ENCODE measurements at places on chromosomes 16 and 17. TPM values are rescaled to one million over a fixed set of nuclear protein-coding genes. Genes with fewer than 3 reads are reported as not detected.

DNA sequence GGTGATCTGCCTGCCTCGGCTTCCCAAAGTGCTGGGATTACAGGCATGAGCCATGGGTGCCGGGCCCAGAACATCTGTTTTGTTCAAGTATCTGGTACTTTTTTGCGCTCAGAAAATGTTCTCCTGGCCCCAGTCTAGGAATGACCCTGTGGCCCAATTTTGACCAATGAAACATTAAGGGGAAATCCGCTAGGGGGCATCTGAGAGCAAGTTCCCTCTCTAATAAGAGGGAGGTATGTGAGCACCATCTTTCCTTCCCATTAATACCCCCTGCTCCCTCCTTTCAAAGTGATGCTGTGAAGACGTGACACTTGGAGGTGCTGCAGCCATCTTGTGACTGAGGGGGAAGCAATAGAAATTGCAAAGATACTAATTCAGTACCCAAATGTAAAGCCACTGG, 16.5 kb upstream of the CLEC3A start:
- DNase-seq, result no peak

Gene ZNF267
- 10.0 TPM for total RNA-seq

- peak; percentile 23 for DNase-seq
Measured at GRCh38 chr17:32546031-32546444, 59.2 kb downstream of the CDK5R1 start.

- peak; percentile 65 for DNase-seq
Measured at GRCh38 chr17:79255926-79256585, 181.4 kb downstream of the ENGASE start.

GRCh38 chr17:73770115-73770848, 126.0 kb upstream of the SDK2 start:
- DNase-seq, result peak; percentile 83

DNA sequence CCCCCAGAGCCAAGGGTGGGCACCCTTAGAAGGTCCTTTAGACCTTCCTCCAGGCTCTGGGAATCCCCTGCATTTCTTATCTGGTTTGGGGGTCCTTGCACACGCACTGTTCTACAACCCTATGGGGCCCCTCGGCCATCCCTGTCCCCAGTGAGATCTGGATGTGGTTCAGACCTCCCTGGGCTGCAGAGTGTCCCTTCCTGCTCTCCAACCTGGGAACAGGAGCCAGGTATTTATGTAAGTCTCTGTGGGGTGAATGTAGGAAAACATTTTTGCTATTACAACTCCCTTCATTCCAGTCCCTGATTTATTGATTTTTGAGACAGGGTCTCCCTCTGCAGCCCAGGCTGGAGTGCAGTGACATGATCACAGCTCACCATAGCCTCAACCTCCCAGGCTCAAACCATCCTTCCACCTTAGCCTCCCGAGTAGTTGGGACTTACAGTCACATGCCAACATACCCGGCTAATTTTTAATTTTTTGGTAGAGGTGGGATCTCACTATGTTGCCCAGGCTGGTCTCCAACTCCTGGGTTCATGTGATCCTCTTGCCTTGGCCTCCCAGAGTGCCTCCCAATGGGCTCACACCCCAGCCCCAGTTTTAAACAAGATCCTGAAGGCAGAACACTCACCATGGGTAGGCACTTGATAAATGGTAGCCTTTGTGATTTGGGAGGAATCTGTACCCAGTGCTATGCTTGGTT, 61.6 kb downstream of the RAI1 start:
- no peak for DNase-seq

GRCh38 chr17:70687421-70687820, 518.1 kb downstream of the KCNJ2 start:
- no peak for DNase-seq

Gene GNPTG
- total RNA-seq, result 50.5 TPM

Gene TEDC2
- total RNA-seq, result 21.1 TPM

DNA sequence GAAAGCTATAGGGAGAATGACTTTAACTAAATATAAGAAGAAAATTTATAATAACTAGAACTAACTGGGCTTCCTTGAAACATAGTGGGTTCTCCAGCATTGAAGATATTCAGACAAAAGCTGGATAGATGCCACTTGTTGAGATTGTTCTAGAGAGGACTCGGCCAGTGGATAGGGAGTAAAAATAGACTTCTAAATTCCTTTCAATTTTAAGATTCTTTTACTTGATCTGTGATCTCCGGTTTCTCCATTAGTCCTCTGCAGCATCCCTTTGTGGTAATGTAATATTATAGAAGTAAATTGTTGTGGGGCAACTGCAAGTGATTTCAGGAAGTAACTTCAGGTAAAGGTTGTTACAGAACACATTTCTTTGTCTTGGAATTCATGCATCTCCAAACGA, 10.3 kb upstream of the RARA start:
- DNase-seq, result no peak

GRCh38 chr16:88871349-88871702, 4.9 kb upstream of the PABPN1L start:
- DNase-seq, result no peak

Gene CDH5
- 9.6 TPM for total RNA-seq

DNA sequence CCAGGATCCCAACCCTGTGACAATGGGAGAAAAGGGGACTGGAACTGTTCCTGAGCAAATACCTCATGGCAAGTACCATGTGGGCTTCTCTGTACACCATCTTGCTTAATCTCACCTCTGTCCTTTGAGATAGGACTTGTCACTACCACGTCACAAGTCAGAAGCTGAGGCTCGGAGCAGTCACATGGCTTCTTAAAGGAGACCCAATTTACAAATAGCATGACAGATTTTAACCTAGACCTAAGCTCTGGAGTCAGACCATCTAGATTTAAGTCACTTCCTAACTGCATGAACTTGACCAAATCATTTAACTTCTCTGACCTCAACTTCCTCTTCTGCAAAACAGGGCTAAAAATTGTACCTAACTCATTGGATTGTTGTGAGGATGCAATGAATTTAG, 36.0 kb upstream of the CCL1 start:
- no peak for DNase-seq

DNA sequence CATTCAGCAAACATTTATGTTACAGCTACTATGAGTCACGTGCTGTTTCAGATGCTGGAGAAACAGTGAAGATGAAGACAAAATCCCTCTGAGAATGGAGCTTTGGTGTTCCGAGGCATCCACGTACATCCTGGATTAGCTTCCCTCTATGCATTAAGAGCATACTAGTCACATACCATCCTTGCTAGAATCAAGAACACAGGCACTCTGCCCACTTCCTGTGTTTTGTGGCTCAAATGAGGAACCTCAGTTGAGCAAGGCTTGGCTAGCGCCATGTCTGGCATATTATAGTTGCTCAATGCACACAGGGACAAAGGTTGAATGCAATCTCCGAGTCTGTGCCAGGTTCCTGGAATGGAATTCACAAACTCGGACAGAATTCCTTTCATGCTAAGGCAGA, 297.5 kb downstream of the XYLT1 start:
- no peak for DNase-seq

GRCh38 chr17:40362696-40363110, 1.8 kb downstream of the GJD3 start:
- DNase-seq, result peak; percentile 91

DNA sequence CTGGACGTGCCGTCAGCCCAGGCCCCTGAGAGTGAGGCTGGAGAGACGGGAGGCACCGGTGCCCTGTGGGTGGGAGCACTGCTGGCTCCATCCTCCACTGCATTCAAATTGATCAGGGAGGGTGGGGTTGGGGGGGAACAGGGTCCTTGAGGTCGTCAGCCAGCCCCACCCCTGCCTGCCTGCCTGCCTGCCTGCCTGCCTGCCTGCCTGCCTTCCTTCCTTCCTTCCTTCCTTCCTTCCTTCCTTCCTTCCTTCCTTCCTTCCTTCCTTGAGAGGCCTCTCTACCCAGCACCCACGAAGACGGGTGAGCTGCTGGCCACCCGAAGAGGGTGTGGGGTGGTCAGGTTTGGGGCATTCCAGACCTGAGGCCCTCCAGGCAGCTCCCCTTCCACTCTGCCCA, 16.0 kb downstream of the BAHCC1 start:
- no peak for DNase-seq

Gene PLK1
- 16.9 TPM for total RNA-seq

GRCh38 chr16:1184156-1184868, 31.4 kb downstream of the CACNA1H start:
- no peak for DNase-seq

DNA sequence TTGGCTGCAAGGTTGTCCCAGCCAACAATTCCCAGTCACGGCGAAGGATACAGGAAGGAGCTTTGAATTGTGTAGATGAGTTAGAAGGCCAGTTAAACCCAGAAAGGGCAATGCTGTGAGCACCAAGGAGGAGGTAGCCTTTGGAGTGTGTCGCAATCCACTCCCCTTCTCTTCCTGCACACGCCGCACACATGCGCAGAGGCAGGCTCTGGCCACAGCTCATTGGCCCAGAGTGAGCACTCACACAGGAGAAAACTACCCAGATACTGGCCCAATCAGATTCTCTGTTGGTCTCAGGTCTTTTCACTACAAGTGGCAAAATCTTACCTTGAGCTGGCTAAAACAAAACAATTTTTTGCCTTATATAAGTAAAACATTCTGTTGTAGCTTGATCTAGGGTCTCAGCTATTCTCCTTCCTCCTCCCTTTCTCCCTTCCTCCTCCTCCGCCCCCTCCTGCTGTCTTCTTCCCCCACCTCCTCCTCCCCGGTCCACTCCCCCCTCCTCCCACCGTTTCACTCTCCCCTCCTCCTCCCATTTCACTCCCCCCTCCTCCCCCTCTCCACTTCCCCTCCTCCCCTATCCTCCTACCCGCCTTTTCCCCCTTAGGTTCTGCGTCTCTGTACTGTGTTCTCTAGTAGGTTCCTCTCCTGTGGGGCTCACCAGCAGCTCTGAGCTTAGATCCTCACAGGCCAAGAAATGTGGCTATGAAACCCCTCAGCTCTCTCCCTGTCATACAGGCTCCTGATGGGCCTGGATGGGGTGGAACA, 344.9 kb downstream of the CPPED1 start:
- no peak for DNase-seq

DNA sequence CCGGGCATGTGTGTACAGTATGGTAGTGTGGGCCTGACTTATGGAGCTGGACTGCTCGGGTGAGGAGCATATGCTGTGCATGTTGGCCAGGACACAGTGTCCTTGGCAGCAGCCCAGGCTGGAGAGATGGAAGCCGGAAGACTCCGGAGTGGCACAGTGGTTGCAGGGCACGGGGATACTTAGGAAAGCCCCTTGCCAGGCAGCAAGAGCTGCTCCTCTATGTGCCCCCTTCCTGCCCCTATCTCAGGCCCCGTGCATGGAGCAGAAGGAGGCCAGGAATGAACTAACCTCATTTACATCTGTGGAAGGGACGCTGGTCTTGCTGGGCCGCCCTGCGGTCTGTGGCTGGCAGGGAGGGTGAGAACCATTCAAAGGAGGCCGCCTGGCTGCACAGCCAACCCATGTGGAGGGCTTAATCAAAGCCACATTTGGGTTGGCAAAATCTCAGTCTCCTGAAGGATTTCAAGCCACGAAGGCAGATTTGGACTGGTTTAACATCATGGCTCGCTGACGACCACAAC, 32.2 kb upstream of the RCVRN start:
- DNase-seq, result no peak

- no peak for DNase-seq
Measured at GRCh38 chr17:58996968-58997367, 109.7 kb downstream of the TRIM37 start.

DNA sequence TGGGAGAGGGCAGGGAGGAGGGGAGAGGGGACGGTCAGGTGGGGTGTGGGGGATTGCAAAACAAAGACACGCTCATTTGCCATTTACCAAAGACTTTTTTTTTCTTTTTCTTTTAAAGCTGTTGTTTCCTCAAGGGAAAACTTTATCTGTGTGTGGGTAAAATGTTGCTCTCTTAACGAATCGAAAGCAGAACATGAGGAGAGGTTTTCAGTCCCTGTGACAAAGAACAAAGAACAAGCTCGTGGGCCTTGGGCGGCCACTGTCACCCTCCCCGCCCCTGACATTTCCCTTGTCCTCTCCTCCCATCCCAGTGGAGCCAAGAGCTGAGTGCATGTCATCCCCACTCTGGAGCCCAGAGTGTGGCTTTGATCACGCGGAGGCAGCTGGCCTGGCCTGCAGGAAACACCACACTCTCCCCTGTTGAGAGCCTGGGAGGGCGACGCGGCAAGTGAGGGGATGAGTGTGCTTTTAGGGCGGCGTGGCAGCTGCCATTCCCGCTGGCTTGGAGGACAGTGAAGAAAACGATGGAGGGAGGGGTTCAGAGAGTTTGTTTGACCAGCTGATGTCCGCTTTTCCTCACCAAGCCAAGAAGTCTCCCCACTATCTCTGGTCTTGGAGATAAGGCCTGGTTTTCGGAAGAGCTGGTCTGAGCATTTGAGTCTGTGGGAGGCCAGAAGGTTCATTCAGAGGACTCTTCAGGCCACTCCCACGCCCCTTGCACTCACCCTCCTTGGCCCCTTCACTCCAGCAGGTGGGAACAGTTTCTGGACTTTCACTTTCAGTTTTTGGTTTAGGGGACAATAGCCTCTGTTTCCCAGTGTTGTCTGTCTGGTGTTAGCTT, 11.4 kb downstream of the CCR7 start:
- no peak for DNase-seq
